ENCODE measurements at places on chromosomes 6 and 20.

- DNase-seq, result no peak
Observed at GRCh38 chr20:36214684-36215256, 21.5 kb upstream of the AAR2 start.

DNA sequence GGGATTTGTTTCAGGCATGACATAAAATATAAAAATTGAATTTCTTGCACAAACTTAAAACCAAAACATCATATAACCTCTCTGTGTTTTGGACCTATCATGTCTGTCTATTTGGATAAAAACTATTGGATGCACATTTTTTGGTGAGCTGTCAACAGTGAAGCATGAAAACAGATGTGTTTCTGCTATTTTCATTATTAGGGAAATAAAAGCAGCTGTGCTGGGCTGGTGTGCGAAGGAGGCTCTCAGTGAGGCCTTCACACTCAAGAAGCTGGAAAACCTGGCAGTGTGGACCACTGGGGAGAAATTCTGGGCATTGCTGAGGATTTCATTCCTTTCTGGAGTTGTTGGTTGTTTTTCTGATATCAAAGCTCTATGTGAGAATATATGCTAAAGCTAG is 395.3 kb downstream of the GJA1 start:
- no peak for DNase-seq

- DNase-seq, result no peak
Observed at GRCh38 chr6:73030791-73031782, 194.2 kb downstream of the KHDC1L start.

DNA sequence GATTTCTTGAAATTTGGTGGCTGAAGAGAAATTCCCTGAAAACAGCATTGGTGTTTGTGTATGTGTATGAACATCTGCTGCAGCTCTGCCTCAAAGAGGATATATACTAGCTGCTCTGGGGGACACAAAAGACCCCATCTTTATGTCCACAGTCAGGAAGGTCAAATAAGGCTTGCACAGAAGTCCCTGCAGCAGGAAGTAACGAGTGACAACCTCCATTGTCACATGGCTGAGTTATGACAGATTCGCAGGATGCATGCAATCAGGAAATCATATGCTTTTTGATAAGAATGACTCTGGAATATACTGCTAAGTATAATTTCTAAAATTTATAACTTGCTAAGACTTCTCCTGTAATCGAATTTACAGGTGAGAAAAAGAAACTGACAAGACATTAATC is 225.9 kb upstream of the CST7 start:
- no peak for DNase-seq

- no peak for DNase-seq
Observed at GRCh38 chr6:105388392-105388791, 14.5 kb downstream of the PREP start.

GRCh38 chr6:56230976-56231566 is 16.3 kb downstream of the COL21A1 start:
- DNase-seq, result no peak

GRCh38 chr6:81808851-81809570 is 56.5 kb upstream of the TENT5A start:
- DNase-seq, result no peak

- DNase-seq, result no peak
Observed at GRCh38 chr20:33830371-33830770, 19.2 kb downstream of the CHMP4B start.

GRCh38 chr6:34600796-34601195 is 44.7 kb upstream of the SPDEF start:
- no peak for DNase-seq

DNA sequence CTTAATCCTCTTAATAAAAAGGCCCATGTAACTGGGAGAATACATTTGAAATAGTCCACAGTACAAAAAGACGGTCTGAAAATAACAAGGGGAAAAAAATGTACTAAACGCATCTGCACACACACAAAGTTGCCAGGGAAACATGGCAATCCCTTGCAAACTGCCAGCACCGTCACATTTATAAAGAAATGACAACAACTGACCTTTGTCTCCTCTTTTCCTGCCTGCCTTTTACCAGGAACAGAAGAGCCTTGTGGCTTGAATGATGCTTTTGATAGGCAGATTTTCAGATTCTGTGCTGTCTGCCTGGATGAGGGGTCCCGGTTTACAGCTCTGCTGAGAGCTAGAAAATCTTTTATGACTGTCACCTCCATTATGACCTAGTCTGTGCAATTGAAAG is 308.6 kb upstream of the ZFP64 start:
- no peak for DNase-seq

- no peak for DNase-seq
Observed at GRCh38 chr6:12262236-12263061, 27.7 kb upstream of the EDN1 start.

- DNase-seq, result no peak
Observed at GRCh38 chr20:31818376-31818908, 714 bp upstream of the MYLK2 start.

DNA sequence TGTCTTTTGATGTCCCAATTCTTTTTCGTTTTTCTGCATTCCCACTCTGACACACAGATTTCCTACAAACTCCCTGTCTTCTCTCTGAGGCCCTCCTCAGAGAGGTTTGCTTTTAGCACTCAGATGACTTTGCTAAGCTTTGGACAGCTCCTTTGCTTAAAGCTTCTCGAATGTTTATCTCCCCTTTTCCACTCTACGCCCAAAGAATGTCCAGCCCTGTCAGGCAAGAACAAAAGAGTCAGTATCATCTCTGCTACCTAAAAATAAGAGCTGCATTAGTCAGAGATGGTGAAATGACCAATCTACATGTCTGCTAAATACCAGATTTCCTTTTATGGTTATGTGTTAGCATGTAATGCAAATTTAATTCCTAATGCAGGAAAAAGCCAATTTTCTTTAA is 56.8 kb downstream of the PREP start:
- no peak for DNase-seq

- DNase-seq, result no peak
Observed at GRCh38 chr6:6005051-6006005, 1.4 kb downstream of the NRN1 start.

DNA sequence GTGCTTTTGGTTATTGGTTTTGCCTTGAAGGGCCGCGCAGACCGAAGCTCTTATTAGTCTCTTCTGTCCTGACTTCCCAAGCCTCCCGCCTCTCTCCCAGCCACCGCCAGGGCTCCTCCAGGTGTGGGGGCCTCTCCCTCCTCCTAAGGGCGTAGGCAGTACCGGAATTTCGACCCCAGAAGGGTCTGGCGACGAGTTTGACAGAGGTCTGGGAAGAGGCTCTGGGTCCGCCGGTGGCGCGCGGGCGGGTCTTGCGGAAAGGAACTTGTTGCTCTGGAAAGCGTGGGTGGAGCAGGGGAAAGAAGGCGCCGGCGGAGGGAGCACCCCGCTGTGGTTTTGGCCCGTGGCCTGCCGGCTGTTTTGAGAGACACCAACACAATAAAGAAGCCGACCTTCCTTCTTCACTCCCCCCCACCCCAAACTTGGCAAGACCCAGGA is 1.8 kb downstream of the PCSK2 start:
- DNase-seq, result no peak

- DNase-seq, result no peak
Observed at GRCh38 chr20:16179371-16179770, 393.9 kb downstream of the KIF16B start.
